SK-MEL-5 (cell line): ENCODE measurements at places on chromosomes 3 and 15. TPM values are rescaled to one million over a fixed set of nuclear protein-coding genes. Genes with fewer than 3 reads are reported as not detected.

INO80 gene
- 14.8 and 15.7 TPM in 2 replicates for total RNA-seq

TIMP4 gene
- total RNA-seq, result not detected in 2 replicates

DNA sequence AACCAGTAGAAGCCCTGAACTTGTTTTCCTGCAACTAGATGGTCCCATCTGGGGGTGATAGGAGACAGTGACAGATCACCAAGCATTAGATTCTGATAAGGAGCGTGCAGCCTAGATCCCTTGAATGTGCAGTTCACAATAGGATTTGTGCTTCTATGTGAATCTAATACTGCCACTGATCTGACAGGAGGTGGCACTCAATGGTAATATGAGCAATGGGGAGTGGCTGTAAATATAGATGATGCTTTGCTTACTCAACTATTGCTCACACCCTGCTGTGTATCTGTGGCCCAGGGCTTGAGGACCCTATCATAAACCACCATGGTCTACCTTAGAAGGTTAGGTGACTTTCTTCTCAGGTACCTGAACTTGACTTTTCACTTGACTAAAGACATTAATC, 417.1 kb upstream of the ARHGEF26 start:
- peak; percentile 5 for DNase-seq

GRCh38 chr3:24229468-24230221, 265.0 kb downstream of the THRB start:
- DNase-seq, result no peak

DNA sequence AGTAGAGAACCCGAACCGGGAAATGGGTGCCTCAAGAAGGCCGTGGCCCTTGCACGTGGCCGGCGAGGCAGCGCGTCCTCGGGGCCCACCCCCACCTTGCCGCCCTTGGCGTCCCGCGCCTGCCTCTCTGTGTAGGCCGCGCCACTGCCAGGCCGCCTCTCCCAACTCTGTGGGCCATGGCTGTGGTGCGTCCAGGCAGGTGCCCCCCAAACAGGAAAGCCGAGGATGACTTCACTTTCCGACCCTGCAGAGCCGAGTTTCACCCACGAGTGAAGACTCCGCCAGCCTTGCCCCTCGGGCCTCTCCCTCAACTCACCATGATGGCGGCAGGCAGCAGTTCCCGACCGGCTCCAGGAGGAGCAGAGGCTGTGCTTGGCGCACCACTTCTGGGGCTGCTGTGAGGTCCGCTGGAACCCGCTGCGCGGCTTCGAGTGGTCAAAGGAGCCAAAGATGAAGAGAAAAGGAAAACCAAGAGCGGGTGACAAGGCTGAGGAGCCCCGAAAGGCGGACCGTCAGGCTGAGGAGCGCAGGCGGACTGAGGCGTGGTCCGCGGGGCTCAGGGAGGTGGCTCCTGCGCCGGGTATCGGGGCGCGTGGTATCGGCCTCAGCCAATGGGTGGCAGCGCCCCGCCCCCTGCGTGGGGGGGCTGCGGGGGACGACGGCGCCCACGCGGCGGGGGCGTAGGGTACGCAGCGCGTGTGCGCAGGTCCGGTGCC, at the start of gene DAZL:
Gene DAZL (minus strand): TSS at position 537 of the 716 bp plus-strand sequence. CDS start 218 bp downstream, at position 319.
- no peak for DNase-seq
